Activated naive CD4-positive, alpha-beta T cell (primary cell): ENCODE measurements at places on chromosomes 6 and 20.

- no peak for DNase-seq
Measured at GRCh38 chr20:37990571-37991151, 42.6 kb downstream of the TTI1 start.

GRCh38 chr6:159151266-159151855 lies 17.8 kb upstream of the FNDC1 start:
- no peak for DNase-seq

DNA sequence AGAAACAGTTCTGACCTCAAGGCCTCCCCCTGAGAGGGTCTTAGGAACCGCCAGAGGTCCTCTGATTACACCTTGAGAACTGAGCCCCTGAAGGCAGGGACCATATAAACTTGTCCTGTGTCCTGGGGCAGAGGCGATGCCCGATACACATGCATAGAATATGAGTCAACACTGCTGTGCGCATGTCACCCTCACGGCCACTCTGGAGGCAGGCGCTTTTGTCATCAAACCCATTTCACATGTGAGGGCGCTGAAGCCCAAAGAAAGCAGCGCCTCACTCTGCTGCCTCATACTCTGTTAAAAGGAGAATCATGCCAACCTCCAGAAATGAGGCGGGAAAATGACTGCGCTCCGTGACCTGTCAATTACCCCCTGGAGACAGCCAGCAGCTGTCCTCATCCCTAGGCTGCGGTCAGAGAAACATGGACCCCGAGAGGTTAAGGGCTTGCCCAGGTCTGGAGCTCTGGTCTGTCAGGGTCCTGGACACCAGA lies 158.3 kb downstream of the GRM4 start:
- no peak for DNase-seq

- DNase-seq: no peak
Measured at GRCh38 chr20:43375591-43375990, 82.1 kb upstream of the SRSF6 start.

- DNase-seq: no peak
Measured at GRCh38 chr6:137845460-137845859, 21.6 kb upstream of the TNFAIP3 start.
